ENCODE measurements at places on chromosomes 7 and 10. TPM values are rescaled to one million over a fixed set of nuclear protein-coding genes. Genes with fewer than 3 reads are reported as not detected.
A peak's percentile ranks its signal among the peaks of the same experiment; 100 is the strongest.

GRCh38 chr7:113030489-113030888 lies 56.1 kb downstream of the GPR85 start:
- no peak overlapping the region for H3K4me3 ChIP-seq
- no peaks in the 10 kb centered on the region for H3K36me3 ChIP-seq
- no peaks in the 10 kb centered on the region for H3K4me1 ChIP-seq

- H3K4me1 ChIP-seq: peaks cover 5% of the 10 kb centered on the region
- no peak for DNase-seq
- H3K4me3 ChIP-seq: no peak overlapping the region
- no peaks in the 10 kb centered on the region for H3K36me3 ChIP-seq
- no peak overlapping the region for H3K27ac ChIP-seq
Measured at GRCh38 chr10:110045772-110046171, 38.0 kb downstream of the ADD3 start.

GRCh38 chr10:8752146-8752843 lies 697.8 kb downstream of the GATA3 start:
- H3K4me1 ChIP-seq: no peaks in the 10 kb centered on the region
- no peak for DNase-seq
- H3K27me3 ChIP-seq: peaks cover 8% of the 10 kb centered on the region
- no peaks in the 10 kb centered on the region for H3K36me3 ChIP-seq

DNA sequence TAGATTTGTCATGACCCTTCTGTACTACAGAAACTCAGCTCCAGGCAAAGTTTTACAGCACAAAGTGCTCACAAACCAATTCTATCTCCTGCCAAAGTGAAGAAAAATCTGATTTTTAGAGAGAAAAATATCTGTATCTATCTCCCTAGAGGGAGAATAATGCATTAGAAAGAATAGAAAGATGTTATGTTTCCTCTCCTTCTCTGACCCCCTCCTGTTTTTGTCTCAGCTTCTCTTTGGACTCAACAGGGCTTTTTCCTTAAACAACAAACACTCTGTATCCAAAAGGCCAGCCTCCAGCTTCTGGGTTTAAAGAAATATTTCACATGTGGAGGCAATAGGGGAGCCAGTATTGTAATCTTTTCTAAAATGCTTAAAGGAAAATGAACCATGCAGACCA lies 627.4 kb downstream of the REEP3 start:
- no peak overlapping the region for H3K27ac ChIP-seq
- no peaks in the 10 kb centered on the region for H3K27me3 ChIP-seq
- no peaks in the 10 kb centered on the region for H3K36me3 ChIP-seq
- H3K4me3 ChIP-seq: no peak overlapping the region
- no peak for DNase-seq

GRCh38 chr10:87671139-87671815 lies 11.6 kb downstream of the PAPSS2 start:
- H3K27ac ChIP-seq: no peak overlapping the region
- H3K4me1 ChIP-seq: no peaks in the 10 kb centered on the region
- no peaks in the 10 kb centered on the region for H3K27me3 ChIP-seq
- H3K4me3 ChIP-seq: no peak overlapping the region
- peaks cover 5% of the 10 kb centered on the region for H3K36me3 ChIP-seq
- no peak for DNase-seq

DNA sequence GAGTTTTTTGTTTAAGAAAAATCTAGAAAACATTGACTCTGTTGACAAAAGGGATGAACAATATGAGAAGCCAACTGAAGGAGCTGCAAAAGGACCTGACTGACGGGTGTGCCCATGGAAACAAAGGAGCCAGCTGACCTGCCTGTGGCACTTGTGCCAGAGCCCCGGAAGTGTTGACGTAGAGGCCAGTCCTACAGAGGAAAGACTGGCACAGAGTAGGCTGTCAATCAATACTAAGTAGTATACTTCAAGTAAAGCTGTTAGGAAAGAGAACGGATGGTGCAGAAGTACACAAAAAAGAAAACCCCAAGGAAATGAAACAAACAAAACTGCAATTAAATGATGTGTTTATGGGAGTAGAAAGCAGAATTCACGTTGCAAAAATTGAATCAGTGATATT lies 19.0 kb upstream of the ABI1 start:
- no peak overlapping the region for H3K27ac ChIP-seq
- DNase-seq: peak; percentile 88
- no peaks in the 10 kb centered on the region for H3K36me3 ChIP-seq
- H3K4me3 ChIP-seq: no peak overlapping the region
- peaks cover 29% of the 10 kb centered on the region for H3K27me3 ChIP-seq
- H3K4me1 ChIP-seq: peaks cover 5% of the 10 kb centered on the region

DNA sequence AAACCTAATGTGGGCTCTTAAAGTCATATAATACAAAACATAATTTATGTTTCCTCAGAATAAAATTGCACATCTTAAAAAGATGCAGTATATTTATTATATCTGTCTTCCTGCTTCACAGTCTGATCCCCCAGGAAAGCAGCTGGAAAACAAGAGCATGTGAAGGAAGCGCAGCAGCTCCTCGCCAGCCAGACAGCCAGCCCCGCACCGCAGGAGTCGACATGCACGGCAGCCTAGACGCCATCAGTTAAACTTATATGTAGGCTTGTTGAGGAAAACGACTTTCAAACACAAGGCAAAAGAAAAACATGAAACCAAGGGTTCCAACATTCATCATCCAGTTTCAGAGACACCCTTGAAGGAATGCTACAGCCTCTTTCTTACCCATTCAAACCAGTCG lies 59.0 kb downstream of the PAXIP1 start:
- H3K4me3 ChIP-seq: no peak overlapping the region
- no peak overlapping the region for H3K27ac ChIP-seq
- no peaks in the 10 kb centered on the region for H3K27me3 ChIP-seq
- no peak for DNase-seq
- no peaks in the 10 kb centered on the region for H3K4me1 ChIP-seq
- H3K36me3 ChIP-seq: no peaks in the 10 kb centered on the region

DNA sequence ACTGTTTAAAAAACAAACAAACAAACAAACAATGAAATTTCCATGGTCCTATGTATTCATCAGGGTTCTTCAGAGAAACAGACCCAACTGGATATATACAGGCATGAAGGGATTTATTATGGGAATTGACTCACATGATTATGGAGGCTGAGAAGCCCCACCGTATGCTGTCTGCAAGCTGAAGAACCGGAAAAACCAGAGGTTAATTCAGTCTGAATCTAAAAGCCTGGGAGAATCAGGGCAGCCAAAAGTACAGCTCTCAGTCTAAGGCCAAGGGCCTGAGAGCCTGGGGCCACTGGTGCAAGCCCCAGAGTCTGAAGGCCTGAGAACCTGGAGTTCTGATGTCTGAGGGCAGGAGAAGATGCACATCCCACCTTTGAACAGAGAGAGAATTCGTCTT lies 163.5 kb downstream of the MDFIC start:
- no peaks in the 10 kb centered on the region for H3K4me1 ChIP-seq
- H3K4me3 ChIP-seq: no peak overlapping the region
- no peak overlapping the region for H3K27ac ChIP-seq
- no peaks in the 10 kb centered on the region for H3K27me3 ChIP-seq
- no peak for DNase-seq
- H3K36me3 ChIP-seq: no peaks in the 10 kb centered on the region

DNA sequence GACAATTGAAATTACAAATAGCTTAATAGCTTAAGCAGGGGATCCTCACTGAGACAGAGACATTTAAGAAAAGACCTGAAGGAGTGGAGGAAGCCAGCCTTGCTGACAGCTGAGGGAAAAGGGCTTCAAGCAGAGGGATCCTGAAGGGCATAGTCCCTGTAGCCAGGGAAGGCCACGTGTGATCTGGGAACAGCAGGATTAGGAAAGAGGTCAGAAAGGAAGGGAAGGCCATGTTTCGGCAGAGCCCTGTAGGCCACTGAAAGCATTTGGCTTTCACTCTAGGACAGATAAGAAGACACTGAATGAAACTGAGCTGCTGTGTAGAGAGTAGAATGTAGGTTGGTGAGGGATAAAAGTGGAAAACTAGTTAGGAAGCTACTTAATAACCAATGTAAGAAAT lies 3.4 kb upstream of the AKR1C8 start:
- no peaks in the 10 kb centered on the region for H3K4me1 ChIP-seq
- H3K36me3 ChIP-seq: no peaks in the 10 kb centered on the region
- no peaks in the 10 kb centered on the region for H3K27me3 ChIP-seq
- no peak for DNase-seq
- no peak overlapping the region for H3K27ac ChIP-seq

- no peaks in the 10 kb centered on the region for H3K4me1 ChIP-seq
- no peaks in the 10 kb centered on the region for H3K27me3 ChIP-seq
- H3K4me3 ChIP-seq: no peak overlapping the region
- H3K27ac ChIP-seq: no peak overlapping the region
Measured at GRCh38 chr7:41451826-41452225, 251.1 kb downstream of the INHBA start.

The AFAP1L2 gene
- total RNA-seq: 6.4 TPM

The NOS3 gene
- total RNA-seq: 12.1 TPM

All from left lung (tissue), 14 donors.